ENCODE measurements at places on chromosomes 11 and 22. TPM values are rescaled to one million over a fixed set of nuclear protein-coding genes. Genes with fewer than 3 reads are reported as not detected.

- no peak overlapping the region for H3K27ac ChIP-seq
- H3K4me1 ChIP-seq, result no peaks in the 10 kb centered on the region
- H3K4me3 ChIP-seq, result no peak overlapping the region
- DNase-seq, result no peak
- no peaks in the 10 kb centered on the region for H3K27me3 ChIP-seq
These were observed 163.6 kb upstream of the B3GAT1 start for GRCh38 chr11:134575504-134576230.

DNA sequence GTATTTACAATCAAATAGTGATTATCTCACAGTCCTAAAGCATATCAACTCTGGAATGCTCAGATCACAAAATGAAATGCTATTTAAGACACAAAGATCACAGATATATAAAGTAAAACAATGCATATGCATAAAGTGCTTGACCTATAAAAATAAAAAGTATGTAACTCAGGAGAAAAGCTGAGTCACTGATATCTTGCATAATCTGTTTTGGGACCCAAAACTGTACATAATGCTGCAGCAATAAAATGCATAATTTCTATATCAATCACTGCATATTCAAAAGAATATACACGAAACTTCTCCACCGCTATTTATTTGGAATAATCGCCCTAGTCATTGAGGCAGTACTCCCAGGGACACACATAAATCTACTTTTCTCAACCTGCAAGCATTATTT lies 34.9 kb upstream of the GRIA4 start:
- no peak for DNase-seq
- no peak overlapping the region for H3K27ac ChIP-seq
- H3K4me3 ChIP-seq, result no peak overlapping the region
- no peaks in the 10 kb centered on the region for H3K4me1 ChIP-seq
- H3K36me3 ChIP-seq, result no peaks in the 10 kb centered on the region
- H3K27me3 ChIP-seq, result no peaks in the 10 kb centered on the region

DNA sequence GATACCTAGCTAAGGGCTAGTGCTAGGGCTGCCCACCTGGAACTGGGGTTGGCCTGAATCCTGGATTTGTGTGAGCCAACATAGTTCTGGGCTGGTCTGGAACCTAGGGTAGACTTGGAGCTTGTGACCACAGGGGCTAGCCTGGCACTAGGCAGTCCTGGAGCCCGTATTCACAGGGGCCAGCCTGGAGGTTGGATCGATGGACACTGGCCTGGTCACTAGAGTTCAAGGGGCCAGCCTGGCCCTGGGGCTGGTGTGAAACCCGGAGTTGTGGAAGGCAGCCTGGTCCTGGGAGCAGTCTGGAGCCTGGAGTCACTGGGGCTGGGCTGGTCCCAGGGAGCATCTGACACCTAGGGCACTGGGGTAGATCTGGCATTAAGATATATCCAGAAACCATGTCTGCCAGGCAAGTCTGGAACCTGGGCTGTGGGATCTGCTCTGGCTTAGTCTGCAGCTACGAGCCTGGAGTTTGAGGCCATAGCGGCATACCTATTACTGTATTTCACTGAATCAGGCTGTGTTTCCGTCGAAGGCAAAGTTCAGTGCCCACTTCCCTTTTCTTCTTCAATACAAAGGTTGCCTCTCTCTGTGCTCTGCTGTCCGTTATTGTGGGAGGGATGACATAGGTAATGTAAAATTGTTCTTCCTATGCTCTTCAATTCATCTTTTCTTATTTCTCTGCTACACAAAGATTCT lies 9.1 kb upstream of the GLYATL1B start:
- H3K36me3 ChIP-seq, result no peaks in the 10 kb centered on the region
- H3K27me3 ChIP-seq, result peaks cover 23% of the 10 kb centered on the region
- H3K27ac ChIP-seq, result no peak overlapping the region
- no peaks in the 10 kb centered on the region for H3K4me1 ChIP-seq

PATE4 gene
- total RNA-seq, result not detected

- no peaks in the 10 kb centered on the region for H3K27me3 ChIP-seq
- peak; percentile 30 for DNase-seq
- H3K36me3 ChIP-seq, result no peaks in the 10 kb centered on the region
These were observed 77.2 kb upstream of the UBASH3B start for GRCh38 chr11:122578171-122578825.

NPAS4 gene
- total RNA-seq, result not detected

RCOR2 gene
- total RNA-seq, result 1.8 TPM

F2 gene
- not detected for total RNA-seq

DNA sequence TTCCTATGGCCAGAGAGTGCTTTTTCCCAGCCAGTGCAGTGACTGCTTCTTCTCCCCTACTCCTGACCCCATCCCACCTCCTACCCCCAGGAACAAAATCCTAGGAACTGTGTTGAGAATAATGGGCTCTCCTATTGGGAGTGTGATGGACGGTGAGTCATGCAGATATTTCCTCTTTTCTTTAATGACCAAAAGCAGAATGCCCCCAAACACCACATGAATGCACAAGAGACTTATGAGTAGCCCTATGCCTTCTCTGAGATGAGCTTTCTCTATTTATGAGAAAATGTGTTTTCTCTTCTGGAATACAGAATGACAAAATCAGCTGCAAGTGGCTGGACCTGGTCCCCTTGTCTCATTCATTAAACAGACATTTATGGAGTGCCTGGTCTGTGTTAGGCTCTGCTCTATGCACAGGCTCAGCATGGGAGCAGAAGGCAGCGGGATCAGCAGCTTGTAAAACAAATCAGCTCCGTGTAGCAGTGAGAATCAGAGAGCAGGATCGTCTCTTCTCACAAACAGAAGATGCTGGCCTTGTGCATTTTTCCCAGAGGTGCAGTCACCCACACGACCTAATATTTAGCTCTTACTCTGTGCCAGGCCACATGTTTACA lies 47.5 kb upstream of the GALNT18 start:
- no peak overlapping the region for H3K4me3 ChIP-seq
- no peaks in the 10 kb centered on the region for H3K4me1 ChIP-seq
- peaks cover 83% of the 10 kb centered on the region for H3K27me3 ChIP-seq
- H3K36me3 ChIP-seq, result no peaks in the 10 kb centered on the region
- no peak overlapping the region for H3K27ac ChIP-seq
- no peak for DNase-seq

DNA sequence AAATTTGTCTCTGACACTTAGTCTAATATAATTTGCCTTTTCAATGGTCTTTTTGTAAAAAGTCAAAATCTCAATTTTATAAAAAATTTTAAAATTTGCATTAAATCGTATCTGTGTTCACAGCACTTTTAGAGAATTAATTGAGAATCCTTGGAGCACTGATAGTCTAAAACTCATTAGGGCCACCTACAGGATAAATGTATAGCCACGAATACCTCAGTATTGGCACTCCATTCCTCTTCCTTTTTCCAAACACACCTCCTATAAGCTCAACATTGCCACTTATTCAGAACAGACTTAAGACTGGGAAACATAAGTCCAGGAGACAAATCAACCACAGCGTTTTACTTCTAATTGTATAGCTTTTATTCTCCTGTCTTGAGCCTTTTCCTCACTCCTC lies 776.0 kb upstream of the ARHGAP42 start:
- H3K27me3 ChIP-seq, result no peaks in the 10 kb centered on the region
- no peaks in the 10 kb centered on the region for H3K36me3 ChIP-seq
- no peaks in the 10 kb centered on the region for H3K4me1 ChIP-seq
- DNase-seq, result no peak
- H3K4me3 ChIP-seq, result no peak overlapping the region

PRR14L gene
- total RNA-seq, result 34.1 TPM

DNA sequence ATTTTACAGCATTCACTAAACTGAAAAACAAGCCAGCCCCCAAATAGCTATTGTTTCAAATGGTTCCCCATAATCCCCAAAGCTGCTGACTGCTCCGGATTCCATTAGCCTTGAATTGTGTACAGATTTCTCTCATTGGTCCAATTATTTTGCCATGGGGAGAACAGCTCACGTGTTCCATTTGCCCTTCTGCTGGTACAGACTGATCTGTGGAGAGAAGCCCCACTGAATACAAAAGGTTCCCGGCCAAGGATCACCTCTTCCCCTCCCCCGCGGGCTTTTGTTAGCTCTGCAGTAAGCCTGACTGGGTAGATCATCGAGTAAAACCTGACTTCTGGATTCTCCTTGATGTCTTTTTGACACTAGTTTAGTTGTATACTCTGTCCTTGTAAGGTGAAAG lies 9.1 kb upstream of the MAPK8IP1 start:
- no peak overlapping the region for H3K27ac ChIP-seq
- DNase-seq, result no peak
- no peaks in the 10 kb centered on the region for H3K27me3 ChIP-seq
- H3K36me3 ChIP-seq, result peaks cover 4% of the 10 kb centered on the region
- H3K4me1 ChIP-seq, result peaks cover 22% of the 10 kb centered on the region

BTBD18 gene
- total RNA-seq, result not detected

DNA sequence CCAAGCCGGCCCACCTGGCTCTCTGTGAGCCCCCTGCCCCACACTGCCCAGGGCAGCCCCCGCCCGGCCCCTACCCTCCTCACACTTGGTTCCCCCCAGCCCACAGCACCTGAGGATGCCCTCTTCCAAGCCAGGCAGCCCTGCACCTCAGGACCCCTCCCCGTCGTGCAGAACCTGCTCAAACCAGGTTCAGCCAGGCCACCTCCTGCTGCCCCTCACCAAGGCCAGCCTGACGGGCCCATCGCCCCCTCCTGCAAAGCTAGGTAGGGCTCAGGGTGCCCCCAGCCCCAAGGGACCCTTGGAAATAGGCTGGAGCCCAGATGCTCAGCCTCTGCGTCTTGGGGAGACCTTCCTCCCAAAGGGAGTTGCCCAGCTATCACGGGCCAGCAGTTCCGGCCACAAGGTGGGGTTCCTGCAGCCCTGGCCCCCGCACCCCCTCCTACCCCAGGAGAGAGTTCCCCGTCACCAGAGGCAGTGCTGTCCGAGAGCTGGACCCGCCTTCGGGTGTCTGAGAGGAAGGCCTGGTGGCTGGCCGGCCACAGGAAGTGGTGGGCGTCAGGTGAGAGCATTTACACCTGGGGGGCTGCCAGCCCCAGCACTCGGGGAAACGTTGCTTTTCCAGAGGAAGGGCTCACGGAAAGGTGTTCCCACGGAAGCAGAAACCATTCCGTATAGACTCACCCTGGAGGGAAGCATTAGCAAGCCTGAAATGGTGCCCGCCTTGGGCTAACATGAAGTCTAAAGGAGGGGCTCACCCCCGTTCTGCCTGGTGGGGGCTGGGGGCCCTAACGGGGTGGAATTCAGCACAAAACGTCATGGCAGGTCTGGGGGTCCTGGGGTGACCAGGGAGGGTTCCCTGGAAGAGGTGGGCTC lies 3.2 kb upstream of the SYT8 start:
- no peaks in the 10 kb centered on the region for H3K27me3 ChIP-seq
- H3K27ac ChIP-seq, result no peak overlapping the region
- H3K36me3 ChIP-seq, result no peaks in the 10 kb centered on the region

PATL1 gene
- total RNA-seq, result 12.5 TPM

DNA sequence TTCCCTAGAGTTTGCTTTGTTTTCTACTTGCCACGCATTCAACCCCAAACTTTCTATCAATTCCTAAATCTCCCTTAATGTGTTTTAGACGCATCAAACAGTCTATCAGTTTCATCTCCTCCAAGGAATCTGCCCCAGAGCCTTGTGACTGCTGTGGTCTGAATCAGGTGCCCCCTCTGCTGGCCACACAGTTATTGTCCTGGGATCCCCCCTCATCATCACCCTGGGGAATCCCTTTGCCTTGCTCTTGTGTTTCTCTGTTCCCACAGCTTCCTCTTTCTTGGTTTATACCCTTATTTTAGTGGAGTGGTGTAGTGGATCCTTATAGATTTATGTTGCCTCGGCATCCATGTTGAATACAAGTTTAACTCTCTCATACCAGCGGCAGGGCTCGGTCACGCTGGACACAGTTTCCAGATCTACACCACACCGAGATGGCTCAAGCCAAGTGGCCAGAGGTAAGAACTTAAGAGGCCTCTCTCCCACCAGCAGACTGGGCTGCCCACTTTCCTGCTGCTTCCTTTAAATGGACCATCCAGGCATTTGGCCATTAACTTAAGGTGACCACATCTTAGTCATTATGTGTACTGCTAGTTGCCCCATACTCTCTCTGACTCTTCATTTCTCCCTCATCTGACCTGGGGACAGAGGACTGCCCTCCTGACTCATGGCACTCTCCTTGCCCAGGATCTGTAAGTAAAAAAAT lies 8.2 kb downstream of the UPB1 start:
- H3K27me3 ChIP-seq, result no peaks in the 10 kb centered on the region
- no peaks in the 10 kb centered on the region for H3K36me3 ChIP-seq
- no peak overlapping the region for H3K27ac ChIP-seq
- H3K4me1 ChIP-seq, result peaks cover 7% of the 10 kb centered on the region

CDC42EP1 gene
- 59.7 TPM for total RNA-seq

DNA sequence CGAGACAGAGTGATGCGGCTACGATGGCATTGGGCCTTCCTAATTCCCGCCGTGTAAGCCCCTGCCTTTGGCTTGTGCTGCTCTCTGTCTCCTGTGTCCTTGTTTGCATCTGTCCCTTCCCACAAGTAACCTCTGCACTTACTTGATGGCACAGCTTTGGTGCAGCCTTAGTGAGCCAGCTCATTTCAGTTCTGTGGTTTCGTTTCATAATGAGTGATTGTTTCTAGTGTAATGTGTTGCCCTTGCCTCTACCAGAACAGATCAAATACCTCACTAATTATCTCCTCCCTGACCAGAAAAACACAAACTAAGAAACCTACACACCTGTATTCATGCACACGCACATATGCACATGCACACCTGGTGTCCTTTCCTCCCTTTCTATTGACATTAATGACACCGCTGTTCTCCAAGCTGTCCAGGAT lies 58.8 kb downstream of the GRK3 start:
- no peak overlapping the region for H3K4me3 ChIP-seq
- no peaks in the 10 kb centered on the region for H3K36me3 ChIP-seq
- no peaks in the 10 kb centered on the region for H3K27me3 ChIP-seq

DNA sequence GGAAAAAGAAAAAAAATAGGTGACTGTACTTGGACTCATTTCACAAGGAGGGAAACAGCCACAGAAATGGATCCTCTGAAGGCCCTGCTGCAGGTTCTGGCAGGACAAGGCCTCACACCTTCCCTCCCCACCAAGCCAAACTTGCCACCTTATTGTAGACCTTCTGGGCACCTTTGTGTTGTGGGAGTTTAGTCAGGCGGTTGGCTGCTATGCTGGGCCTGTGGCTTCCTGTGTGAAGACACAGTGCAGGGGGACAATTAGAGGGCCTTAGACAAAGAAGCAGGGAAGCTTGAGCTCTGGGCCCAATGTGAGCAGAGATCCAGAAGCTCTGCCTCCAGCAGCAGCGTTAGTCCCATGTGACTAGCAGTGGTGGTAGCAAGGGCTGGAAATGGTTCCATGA lies 4.2 kb downstream of the RAB1B start:
- no peak overlapping the region for H3K27ac ChIP-seq
- peaks cover 10% of the 10 kb centered on the region for H3K36me3 ChIP-seq
- no peak overlapping the region for H3K4me3 ChIP-seq
- H3K27me3 ChIP-seq, result no peaks in the 10 kb centered on the region
- H3K4me1 ChIP-seq, result 0 out of 2 replicates have a peak, but pooled peaks cover 7% of the 10 kb centered on the region

- H3K27me3 ChIP-seq, result peaks cover 8% of the 10 kb centered on the region
- no peak overlapping the region for H3K27ac ChIP-seq
- no peak for DNase-seq
- H3K36me3 ChIP-seq, result no peaks in the 10 kb centered on the region
These were observed 177.8 kb downstream of the TENM4 start for GRCh38 chr11:79263001-79263400.
